ENCODE measurements at places on chromosomes 2 and 18.

DNA sequence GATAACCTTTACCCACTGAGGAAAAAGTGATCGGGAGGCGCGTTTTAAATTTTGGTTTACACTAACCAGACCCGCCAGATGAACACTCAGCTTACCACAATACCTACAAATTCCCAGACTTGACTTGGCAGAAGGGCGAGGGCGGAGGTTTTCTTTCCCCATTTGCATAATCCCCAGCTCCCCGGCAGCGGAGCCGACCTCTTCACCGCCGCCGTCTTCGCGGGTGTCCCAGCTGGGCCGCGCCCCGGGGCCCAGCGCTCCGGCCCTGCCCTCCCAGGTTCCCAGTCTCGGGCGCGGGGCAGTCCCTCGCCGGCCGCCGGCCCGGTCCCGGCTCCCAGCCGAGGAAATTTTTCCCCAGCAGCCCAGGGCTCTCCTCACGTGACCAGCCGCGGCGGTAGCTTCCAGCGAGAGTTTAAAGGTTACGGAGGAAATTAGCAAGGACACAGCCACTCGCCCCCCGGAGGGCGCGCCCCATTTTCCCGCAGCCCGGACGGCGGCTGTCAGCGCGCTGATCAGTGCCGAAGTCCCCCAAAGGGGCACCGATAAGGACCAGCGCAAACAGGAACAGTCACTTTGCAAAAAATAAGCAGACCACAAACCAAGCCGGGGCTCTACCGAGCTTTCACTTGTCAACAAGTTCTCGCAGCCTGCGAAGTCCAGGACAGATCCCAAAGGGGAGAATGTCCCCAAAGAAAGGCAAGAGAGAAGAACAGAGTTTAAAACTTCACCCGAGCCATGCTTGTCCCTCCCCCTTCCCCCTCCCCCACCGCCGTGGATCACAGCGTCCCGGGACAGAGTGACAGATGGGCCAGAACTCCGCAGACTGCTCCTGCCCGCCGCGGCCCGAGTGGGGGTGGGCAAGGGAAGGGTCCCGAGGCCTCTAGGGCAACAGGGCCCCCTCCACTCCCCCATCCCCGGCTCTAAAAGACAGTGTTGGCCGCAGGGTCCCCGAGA lies 1.3 kb upstream of the PRKCE start:
- peak; percentile 74 for DNase-seq

DNA sequence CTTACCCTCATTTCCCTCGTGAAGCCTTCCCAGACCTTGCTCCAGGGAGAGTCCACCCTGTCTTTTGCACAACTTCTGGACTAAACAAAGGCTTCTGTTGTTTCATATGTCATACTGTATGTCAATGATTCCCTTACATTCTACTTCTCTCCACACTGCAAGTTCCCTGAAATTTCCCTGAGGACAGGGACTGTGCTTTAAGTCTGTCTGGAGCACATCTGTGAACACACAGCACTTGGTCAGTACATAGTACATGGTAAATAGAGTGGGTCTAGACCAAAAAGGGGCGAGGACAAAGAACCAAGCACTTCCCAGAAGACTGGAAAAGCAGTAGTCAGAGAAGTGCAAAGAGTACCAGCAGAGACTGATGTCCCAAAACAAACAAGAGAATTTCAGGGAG lies 23.7 kb upstream of the IMPA2 start:
- DNase-seq: no peak

GRCh38 chr2:126966601-126967000 lies 67.9 kb downstream of the TEX51 start:
- DNase-seq: no peak

GRCh38 chr18:25726298-25726697 lies 364.1 kb downstream of the SS18 start:
- no peak for DNase-seq

DNA sequence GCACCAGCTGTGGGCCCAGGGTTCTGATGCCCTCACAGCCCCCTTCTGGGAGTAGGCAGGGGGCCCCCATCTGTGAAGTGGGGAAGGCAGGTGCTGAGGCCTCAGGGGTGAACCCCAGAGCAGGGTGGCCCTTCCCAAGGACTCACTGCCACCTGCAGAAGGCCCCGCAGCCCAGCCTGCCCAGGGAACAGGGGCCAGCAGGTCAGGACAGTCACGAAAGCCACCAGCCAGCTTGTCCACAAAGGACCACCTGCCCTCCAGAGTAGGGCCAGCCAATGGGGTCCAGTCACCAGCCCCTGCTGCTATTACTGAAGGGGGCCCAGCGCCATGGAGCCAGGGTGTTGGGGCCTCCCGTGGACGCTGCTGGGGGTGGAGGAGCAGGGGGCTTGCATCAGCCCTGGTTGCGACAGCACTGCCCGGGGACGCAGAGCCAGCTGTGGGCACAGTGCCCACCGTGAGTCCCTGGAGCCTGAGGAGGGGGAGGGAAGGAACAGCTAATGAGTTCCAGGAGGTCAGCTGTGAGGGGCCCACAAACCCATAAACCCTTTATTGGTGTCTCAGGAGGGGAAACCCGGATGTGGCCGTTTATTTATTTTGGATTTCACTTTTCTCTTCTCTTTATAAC lies 11.5 kb upstream of the SNED1 start:
- no peak for DNase-seq

DNA sequence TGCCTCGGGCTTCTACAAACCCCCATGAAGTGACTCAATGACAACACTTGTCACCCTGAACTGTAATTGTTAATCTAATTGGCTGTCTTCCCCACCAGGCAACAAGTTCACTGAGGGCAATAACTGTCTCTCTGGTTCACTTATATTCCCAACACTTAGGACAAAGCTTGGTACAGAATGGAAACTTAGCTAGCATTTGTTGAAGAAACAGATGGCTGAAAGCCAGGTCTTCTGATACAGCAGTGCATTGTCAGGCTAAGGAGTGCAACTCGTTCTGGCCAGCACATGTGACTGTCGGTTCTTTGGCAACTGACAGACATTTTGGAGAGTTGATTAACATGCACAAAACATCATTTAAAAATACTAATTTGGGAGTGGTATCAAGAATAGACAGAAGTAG lies 14.6 kb upstream of the DNAJC27 start:
- no peak for DNase-seq

DNA sequence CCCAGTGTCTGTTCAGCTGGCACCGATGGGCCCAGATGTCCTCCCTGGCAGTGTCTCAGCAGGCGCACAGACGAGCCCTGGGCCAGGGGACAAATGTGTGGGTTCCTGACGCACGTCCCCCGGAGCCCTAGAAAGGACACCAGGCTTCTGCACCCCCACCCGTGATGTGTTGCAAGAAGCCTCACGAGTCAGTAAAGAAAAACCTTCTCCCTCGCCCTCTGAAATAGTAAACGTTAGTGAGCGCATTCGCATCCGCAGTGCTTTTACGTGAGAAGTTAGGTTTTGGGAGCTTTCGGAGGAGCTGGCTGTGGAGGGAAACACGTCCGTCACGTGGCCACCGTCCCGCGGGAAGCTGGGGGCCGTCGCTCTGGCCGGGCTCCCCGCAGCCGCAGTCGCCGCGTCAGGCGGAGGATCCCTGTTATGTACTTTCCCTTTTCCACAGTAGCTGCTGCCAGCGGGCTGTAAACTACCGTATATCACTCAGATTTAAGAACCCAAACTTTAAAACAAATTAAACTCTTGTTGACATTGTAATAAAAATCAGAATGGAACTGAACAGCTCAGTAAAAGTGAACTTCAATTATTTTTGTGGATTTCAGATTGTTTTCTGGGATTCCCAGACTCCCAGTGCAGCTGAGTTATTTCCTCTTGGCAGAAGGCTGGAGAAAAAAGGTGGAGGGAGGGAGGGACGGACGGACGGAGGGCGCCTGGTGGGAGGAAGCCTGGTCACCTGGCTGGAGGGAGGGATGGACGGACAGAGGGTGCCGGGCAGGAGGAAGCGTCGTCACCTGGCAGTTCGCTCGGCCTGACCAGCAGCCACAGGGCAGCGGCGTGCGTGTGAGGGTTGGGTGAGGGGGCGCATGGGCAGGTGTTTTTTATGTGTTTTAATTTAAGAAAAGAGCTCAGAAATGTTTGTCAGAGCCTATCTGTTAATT lies 112.1 kb downstream of the NFATC1 start:
- DNase-seq: no peak

GRCh38 chr2:65885266-65885665 lies 452.9 kb upstream of the SPRED2 start:
- DNase-seq: no peak

DNA sequence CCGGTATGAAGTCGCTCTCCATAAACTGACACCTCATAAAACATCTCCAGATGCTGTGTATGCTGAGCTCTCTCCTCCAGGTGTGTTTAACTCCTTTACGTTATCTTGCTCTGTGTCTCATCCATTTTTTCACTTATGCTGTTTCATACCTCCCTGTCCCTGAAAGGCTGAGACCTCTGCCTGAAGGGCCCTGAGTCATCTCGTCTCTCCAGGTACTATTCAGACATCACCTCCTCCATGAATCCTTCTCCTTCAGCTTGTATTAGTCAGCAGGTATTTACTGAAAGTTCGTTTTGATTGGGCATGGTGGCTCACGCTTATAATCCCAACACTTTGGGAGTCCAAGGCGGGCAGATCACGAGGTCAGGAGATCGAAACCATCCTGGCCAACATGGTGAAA lies 244.5 kb upstream of the EPHA4 start:
- DNase-seq: no peak

GRCh38 chr2:209401788-209402187 lies 22.1 kb upstream of the MAP2 start:
- DNase-seq: no peak

DNA sequence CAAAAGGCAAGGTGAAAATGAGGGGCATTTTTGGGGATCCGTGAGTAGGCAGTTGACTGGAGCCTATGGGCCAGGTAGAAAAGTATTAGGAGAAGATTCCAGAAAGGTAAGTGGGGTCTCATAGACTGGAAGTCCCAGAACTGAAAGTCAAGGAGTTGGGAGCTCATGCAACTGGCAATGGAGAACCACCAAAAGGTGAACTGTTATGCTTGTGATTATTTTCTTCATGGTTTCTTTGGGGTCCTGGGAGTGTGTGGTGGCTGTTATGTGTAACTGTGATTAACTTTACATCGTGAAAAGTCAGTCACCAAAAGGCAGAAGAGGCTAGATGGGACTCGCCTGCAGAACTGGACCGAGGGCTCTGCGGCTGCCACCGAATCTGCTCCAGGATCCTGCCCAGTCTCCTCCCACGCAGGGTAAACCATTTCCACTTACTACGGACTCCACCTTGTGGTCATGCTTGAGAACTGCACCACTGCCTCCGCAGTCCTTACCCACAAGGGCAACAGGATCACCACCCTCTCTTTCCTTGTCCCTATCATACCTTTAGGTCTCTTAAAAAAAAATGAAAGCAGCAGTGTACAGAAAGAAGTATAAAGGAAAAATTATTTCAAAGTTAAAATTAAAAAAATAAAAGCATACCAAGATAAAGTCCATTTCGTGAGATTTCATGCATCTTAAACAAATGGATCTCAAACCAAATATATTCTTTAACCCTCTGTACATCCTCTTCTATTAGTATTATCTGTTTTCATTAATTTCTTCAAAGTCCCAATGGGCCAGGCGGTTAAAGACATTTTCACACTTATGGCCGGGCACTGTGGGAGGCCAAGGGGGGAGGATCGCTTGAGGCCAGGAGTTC lies 15.6 kb upstream of the CEP68 start:
- peak; percentile 74 for DNase-seq

- peak; percentile 52 for DNase-seq
These were observed 26.6 kb downstream of the METTL8 start for GRCh38 chr2:171407030-171407675.

GRCh38 chr2:170369894-170370293 lies 191.9 kb downstream of the MYO3B start:
- DNase-seq: no peak

DNA sequence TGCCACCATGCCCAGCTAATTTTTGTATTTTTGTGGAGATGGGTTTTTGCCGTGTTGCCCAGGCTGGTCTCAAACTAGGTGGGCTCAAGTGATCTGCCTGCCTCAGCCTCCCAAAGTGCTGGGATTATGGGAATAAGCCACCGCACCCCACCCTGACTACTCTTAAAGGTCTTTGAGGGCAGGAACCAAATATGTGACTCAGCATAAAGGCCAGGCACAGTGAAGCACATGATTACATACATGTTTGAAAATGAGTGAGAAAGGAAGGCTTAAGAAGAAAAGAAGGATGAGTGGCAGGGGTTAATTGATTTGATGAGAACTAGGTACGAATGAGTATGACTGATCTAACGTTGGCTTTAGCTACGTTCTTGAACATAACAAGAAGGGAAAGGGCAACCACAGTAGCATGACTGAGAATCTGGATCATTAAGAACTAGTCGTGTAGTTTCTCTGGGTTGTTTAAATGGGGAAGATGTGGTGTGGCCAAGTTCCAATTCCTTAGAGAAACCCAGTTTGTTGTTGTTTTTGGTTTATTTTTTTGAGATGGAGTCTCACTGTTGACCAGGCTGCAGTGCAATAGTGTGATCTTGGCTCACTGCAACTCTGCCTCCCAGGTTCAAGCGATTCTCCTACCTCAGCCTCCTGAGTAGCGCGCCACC lies 6.8 kb downstream of the RESP18 start:
- no peak for DNase-seq

DNA sequence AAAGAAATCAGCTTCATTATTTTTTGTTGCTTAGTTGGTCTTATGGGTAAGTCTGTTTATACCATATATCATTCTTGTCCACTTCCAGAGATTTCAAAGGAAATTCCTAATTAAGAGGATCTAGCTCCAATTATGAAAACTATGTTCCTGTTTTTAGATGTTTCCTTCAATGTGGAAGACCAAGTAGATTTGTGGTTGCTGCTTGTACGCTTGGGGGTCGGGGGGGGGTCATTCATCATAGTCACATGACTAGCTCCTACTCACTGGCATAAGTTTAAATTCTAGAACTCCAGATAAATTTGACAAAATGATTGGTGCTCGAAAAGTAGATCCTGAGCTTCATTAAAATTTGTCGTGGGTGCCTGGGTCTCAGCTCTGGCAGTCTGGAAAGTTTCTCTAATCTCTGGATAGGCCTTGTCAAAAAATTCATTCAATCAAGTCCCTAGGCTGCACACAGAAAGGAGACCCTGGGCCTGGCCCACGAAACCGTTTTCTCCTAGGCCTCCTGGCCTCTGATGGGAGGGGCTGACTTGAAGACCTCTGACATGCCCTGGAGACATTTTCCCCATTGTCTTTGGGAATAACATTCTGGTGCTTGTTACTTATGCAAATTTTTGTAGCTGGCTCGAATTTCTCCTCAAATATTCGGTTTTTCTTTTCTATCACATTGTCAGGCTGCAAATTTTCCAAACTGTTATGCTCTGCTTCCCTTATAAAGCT lies 62.5 kb downstream of the MEP1B start:
- no peak for DNase-seq

DNA sequence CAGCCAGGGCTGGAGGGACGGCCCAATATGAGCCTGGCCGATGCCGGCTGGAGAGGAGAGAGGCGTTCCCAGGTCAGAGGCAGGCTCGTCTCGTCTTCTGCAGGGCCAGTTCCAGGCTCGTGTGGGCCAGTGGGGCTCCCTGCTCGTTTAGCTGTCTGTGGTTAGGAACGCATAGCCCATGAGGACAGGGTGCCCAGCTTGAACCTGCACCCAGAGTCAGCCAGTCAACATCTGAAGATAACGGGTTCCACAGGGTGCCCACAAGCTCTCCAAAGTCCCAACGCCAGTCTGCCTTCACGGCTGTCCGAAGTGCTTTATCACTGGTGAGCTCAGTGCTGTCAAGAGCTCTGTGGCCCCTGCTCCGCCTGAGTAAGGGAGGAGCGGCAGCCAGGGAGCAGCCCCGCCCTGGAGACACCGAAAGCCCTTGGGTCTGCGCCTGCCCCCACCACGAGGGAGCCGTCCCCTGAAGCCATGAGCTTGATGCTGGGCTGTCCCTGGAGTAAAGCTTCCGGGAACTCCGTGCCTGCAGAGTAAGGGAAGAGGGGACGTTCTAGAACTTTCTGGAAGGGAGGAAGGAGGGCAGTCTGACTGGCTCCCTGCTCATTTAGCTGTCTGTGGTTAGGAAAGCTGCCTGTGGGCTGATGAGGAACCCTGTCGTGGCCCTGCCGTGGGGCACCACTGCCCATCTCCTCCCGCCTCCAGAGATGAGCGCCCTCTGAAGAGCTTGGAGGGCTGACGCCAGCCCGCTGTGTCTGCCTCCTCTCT lies 2.7 kb upstream of the HSBP1L1 start:
- no peak for DNase-seq
